Kidney epithelial cell (primary cell): ENCODE measurements at places on chromosomes 5 and 9.
A peak's percentile ranks its signal among the peaks of the same experiment; 100 is the strongest.

DNA sequence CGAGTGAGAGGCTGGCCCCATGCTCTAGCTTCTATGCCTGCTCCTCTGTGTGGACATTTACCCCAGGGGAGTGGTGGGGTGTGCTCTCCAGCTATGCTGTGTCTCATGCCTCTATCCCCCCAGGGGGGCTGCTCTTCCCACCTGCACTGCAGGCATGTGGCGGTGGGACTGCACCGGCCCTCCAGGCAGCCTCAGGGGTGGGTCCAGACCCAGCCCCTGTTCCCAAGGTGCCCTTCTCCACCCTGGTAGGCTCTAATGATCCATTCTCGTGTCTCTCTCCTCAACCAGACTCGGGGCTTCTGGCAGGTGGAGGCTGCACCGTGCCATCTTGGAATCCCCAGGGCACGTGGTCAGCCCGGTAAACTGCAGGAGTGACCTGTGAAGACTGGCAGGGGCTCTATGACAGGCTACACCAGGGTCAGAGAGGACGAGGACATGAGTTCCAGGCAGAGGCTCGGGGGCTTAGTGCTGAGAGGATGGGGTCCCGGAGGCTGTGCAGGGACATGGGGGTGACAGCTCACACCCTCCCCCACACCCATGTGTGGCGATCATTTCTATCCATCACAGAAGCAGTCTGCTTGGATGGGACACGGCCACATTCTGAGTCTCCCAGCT is 22.7 kb upstream of the COL5A1 start:
- DNase-seq: no peak

- DNase-seq: peak; percentile 90
Measured at GRCh38 chr5:124746916-124747790, 714 bp upstream of the ZNF608 start.

DNA sequence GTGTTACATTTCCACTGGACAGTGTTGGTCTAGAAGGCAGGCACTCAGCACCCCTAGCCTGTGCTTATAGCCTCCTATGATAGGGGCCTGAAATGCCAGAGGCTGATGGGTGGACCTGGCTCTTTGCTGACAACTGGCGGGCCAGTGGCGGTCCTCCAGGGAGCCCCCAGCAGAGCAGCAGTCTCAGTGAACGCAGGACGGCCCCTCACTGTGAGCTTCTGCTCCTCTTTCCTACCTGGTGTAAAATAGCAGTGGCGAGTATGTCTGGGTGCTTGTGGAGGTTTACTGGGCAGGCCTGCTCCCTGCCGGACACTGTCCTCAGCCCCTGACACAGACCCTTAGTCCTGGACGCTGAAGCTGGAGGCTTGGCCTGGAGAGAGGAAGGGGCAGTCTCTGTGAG is 3.3 kb upstream of the SEC16A start:
- no peak for DNase-seq

GRCh38 chr5:154972476-154973080 is 31.7 kb downstream of the MRPL22 start:
- no peak for DNase-seq

GRCh38 chr5:104400941-104401340 is 838.4 kb upstream of the NUDT12 start:
- DNase-seq: no peak

- peak; percentile 87 for DNase-seq
Measured at GRCh38 chr5:65861830-65862241, 64.5 kb upstream of the ERBIN start.

GRCh38 chr5:149895416-149896345 is 48.9 kb downstream of the PDE6A start:
- no peak for DNase-seq

DNA sequence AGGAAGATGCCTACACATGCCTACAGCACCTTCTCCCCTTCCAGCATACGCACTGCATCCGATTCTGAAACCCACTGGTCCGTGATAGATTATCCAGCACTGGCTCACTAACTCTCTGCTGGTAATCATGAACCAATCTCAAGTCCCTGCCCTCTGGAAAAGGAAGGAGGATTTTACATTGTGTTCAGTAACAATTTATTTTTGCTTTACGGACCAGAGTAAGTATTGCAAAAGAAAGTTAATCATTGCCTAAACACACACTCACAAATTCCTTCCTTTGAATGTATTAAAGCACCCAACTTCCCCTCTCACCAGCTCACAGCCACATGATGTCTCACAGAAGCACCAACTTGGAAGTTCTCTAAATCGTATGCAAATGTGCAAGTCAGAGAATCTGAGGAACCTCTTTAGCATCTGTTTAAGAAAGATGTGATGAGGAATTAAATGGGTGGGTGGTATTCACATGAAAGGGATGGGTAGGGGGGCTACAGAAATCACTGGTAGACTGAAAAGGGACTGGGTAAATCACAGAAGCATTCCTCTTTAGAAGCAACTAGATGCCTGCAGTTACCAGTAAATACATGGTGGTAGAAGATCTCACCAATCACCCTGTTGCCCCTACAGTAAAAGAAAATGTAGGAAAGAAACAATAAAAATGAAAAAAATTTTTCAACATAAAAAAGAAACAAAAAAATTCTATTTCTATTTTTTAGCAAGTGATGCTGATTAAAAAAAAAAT is 8.4 kb downstream of the GNAQ start:
- DNase-seq: peak; percentile 95

GRCh38 chr9:96486386-96487028 is 36.5 kb downstream of the HABP4 start:
- DNase-seq: no peak

DNA sequence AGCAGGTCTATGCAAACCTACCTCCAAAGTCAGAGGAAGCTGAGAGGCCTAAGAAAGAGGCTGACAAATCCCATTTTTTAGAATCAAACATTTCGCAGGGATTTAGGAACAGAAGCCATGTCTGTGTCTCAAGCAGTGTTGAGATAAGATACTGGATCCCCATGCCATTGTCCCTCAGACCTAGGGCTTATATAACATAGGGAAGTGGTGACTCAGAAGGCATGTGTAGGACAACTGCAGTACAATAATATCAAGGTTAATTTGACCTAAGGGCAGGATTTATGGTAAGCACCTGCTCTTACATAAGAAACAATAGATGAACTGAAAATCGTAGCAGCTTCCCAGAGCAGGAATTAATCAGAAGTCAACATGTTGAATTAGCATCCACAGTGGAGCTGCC is 459.4 kb downstream of the ANXA1 start:
- no peak for DNase-seq

- DNase-seq: no peak
Measured at GRCh38 chr5:54491326-54491725, 26.2 kb upstream of the SNX18 start.

GRCh38 chr9:21778304-21778703 is 24.1 kb upstream of the MTAP start:
- no peak for DNase-seq

DNA sequence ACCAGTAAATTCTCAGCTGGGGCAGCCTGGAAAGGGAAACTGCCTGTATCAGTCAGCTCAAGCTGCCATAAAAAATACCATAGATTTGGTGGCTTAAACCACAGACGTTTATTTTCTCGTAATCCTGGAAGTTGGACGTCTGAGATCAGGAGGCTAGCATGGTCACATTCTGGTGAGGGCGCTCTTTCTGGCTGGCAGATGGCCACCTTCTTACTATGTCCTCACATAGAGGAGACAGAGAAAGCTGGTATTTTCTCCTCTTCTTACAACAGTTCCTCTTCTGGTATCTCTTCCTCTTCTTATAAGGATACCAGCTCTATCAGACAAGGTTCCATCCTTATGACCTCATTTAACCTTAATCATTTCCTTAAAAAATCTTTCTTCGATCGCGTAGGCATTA is 50.5 kb upstream of the RFX3 start:
- no peak for DNase-seq

DNA sequence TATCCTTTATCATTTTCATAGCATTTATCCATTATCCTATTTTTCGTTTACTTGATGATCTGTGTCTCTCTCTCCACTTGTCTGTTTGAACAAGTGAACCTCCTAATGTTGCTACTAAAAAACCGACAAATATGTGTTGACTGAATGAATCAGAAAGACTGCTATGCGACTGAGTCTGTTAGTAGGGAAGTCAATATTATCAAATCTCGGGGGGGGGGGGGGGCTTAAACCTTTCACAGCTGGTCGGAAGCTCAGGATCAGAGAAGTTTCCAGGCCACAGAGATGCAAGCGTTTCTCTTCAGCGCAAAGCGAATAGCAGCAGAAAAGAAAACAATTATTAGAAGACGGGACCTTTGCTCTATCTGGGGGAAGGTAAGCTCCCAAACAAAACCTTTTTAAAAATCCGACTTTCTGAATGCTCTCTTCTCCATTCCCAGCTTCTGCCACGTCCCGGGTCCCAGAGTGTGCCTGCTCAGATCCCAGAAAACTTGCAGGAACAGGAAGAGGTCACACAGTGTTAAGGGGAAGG is 412 bp downstream of the RIOK2 start:
- DNase-seq: no peak

DNA sequence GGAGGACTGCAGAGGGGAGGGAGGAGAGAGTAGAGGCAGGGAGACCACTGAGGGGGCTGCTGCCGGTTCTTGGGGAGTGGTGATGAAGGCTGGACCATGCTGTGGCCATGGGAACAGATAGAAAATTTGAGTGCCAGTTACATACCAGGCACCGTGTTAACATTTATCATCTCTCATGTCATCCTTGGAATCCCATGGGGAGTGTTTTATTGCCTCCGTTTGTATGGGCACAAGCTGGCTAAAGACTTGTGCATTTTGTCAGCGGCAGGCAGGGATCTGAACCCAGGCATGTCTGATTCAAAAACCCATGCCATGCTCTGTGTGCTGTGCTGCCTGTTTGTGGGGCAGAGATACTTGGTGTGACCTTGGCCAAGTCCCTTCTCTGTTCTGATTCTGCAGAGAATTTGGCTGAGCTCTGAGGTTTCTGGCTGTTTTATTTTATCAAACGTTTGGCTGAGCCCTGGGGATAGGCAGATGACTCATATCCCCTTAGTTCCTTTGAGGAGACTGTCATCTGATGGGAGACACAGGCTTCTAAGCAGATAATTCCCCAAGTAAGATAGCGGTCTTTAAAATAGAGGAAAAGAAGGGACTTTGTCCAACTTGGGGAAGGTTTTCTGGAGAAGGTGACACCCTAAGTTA is 22.2 kb downstream of the COL27A1 start:
- no peak for DNase-seq

DNA sequence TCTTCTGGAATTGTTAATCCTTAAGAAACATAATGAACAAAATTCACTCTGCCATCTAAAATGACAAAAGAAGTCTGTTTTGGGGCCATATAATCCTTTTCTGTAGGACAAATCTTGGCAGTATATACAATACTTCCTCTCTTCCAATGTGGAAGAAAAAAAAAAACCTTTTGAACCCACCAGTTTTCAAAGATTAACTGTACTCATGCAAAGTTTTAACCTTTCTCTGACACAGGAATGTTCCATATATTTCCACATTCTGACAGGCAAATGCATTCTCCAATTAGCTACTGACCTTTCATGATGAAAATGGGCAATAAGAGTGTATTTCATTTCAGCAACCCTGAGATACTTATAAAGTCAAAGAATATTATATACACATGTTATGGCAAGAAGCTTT is 65.4 kb downstream of the RNF130 start:
- no peak for DNase-seq

DNA sequence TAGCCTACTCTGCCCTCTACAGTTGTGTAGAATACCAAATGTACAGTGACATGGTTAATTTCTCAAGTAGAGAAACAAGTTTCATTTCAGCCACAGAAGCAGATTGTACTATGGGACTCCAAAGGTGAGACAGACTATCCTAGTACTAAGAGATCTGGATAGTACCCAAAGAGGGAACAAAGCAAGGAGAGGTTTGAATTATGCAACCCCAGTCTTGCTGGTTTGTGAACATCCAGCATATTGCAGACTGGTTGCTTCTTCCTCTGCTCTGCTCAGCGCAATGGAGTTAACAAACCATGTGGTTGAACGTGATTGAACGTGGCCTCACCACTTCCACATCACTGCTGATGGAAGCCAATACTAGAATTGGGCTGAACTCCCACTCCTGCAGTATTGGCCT is 43.3 kb upstream of the ALDOB start:
- no peak for DNase-seq

DNA sequence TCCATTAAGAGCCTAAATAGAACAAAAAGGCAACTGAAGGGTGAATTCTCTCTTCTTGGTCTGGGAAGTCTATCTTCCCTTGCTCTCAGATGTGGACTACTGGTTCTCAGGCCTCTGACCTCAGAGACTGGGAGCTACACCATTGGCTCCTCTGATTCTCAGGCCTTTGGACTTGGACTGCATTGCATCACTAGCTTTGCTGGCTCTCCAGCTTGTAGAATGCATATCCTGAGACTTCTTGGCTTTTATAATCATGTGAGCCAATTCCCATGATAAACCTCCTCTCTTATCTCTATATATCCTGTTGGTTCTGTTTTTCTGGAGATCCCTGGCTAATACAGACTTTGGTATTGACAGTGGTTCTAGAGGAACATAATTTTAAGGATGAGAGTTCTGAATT is 89.8 kb downstream of the PSAT1 start:
- no peak for DNase-seq

DNA sequence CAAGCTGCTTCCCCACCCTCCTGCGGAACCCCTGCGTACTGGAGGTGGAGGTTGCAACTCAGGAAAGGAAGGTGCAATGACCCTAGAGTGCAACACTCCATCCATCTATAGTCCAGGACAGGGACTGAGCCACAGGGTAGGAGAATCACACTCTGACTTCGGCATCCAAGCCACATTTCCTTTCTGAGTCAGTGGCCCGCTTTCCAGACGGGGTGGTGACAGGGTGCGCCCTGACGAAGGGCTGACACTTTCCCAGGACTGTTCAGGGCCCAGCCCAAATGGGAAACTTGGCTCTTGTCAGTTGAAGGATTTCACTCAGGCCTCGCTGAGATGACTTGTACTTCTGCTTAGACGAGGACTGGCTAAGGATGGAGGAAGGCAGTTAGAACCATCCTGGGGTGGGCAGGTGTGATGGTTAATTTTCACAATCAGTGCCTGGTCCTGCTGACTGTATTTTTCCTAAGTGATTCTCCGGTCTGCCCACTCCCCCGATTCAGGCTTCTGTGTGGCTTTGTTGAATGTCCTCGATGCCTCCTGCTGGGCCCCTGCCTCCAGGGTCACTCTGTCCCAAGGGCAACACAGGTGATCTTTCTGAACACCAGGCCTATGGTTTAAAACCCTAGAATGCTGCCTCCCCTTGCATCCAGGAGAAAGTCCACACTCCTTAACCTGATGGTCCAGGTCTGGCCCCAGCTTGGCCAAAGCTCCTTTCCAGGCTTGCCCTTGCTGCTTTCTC is 228.1 kb downstream of the FSTL4 start:
- no peak for DNase-seq

DNA sequence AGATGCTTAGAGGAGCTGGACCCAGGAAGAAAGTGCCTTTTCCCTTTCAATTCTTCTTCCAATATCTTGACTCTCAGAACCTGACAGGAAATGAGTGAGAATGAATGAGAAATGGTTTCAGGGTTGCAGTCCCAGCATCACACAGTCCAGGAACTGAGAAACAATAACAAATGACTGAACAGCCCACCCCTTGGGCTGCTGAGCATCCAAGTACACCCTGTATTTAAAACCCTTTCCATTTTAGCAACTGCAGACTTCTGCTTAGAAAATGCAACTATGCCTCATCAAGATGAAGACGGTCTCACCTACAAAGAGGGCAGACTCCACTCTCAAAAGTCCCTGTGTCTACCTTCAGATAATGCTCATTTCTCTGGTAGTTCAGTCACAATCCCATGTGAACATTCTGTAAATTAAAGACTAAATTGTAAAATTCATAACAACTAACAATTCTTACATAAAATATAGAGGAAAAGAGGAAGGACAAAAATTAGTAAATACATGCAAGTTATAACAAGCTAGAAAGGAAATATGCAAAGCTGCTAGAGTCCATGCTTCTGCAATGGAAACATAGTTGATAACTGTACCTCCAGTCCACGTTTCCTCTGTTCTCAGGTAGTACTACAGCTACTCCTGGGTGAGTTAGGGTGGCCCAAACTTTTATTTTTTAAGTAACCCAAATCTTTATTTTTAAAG is 316.5 kb downstream of the ICE1 start:
- no peak for DNase-seq
